ENCODE measurements at places on chromosomes 12 and 14.

DNA sequence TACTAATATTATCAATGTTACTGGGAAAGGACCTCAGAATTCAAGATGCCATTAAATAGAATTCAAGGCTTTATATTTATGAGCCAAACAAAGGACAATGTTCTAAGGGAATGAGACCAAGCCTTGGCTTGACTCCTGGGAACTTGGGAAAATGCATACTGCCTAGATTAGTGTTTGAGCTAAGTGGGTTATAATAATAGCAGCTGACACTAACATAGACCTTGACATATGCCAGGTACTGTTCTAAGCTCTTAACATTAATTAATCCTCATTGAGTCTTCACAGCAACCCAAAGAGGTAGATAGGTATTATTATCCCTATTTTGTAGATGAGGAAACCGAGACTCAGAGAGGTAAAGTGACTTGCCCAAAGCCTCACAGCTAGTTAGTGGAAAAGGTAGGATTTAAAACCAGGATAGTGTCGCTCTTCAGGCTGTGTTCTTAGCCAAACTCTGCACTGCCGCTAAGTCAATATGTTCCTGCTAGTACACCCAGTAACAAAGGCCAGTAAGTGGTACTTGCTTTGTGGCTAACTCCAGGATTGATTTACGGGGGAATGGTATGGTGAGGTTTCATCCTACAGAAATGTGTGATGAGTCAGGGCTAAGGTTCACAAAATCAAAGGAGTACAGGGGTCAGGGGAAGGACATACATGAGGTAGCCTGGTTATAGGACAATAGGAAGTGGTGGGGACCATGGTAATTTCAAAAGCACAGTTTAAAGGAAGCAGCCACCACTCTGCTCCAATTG is 35.8 kb upstream of the PRKAB1 start:
- DNase-seq = no peak

GRCh38 chr12:113470871-113471618 is 626 bp downstream of the LHX5 start:
- DNase-seq = no peak

DNA sequence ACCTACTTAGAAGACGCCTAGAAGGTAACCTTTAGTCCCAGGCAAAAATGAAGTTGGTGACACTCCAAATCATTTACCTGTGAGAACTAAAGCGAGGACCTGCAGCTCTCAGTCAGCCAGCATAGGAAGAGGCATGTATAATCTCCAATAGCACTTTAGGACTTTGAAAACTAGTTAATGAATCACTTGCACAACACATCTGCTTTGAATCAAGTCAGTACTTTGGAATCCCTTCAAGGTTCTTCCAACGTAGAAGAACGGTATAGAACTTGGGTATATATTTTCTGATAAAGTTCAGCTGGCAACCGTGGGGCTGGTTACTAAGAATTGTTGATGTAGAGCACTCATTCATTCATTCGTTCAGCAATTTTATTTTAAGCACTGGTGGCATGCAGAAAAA is 251.9 kb downstream of the TMEM132D start:
- no peak for DNase-seq

GRCh38 chr14:103833711-103834110 is 13.7 kb downstream of the PPP1R13B start:
- no peak for DNase-seq

DNA sequence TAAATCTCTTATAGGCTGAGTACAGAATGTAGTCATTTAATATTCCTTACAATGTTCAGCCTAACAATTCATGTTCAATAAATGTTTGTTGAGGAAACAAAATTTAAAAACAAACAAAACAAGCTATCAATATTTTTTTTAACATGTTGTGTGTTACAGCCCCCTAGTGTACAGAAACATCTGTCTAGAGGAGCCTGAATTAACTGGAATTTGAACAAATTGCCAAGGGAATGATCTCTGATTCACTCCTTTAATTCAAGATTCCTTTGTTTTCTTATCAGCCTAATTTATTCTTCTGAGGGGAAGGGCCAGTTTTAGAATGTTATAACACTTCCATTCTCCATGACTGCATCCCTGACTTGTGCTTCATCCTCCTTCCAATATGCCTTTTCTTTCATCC is 127.2 kb downstream of the CMAS start:
- no peak for DNase-seq

DNA sequence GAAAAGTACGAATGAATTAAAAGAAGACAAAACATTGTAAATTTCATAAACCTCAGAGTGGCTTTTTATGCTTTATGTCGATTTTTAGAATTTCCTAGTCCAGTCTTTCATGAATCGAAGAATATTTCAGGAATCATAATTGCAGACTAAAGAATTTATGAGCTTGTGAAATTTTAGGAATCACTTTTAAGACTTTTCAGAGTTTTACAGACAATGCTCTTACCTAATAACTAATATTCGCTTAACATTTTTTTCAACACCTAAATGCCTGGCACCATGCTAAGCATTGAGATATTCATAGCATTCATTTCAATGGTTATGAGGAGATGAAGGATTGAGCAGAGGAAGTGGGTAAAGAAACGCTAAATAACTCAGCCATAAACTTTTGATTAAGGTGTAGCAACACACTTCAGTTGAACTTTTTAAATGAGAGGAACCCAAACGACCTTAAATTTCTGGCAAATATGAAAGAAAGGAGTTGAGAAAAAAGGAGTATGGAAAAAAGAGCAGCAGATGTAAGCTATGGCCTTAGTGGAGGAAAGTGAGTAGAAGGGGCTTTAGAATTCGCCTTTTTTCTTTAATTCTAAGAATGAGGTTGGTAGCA is 739 bp upstream of the USP44 start:
- no peak for DNase-seq

DNA sequence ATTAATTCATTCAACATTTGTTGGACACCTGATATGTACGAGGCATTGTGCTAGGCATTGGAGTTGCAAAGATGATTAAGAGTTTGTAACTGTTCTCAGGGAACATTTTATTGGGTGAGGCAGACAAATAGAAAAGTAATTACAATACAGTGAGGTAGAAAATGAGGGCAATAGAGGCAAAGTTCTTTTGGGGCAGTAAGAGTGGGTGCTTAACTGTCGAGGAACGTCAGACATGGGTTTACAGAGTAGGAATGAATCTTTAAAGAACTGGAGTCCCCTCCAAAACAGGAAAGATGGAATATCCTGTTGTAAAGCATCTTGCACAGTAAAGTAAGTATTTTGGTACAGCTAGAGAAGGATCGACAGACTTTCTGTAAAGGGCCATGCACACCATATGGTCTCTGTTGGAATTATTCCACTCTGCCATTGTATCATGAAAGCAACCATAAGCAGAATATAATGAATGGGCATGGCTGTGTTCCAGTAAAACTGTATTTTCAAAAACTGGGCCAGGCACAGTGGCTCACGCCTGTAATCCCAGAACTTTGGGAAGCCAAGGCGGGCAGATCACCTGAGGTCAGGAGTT is 9.1 kb downstream of the CREBL2 start:
- no peak for DNase-seq

GRCh38 chr14:71113376-71113775 is 206.1 kb downstream of the PCNX1 start:
- no peak for DNase-seq

DNA sequence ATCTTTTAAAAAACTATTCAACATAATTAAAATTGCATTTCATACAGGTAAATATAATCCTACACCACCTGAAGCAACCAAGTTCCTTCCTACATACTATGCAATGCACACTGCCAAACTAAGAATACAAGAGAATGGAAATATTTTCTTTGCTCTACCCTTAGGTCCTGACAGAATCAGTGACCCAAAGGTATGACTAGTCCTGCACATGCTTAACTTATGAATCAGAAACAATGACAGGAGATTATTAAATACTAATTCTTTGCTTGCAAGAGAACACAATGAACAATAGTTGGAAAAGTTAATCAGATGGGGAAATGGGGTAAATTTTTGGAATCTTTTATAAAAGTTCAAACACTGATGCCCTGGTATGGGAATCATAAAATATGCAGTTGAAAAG is 220.1 kb downstream of the SOX5 start:
- DNase-seq = no peak

GRCh38 chr14:47179906-47180305 is 495.5 kb downstream of the MDGA2 start:
- no peak for DNase-seq

DNA sequence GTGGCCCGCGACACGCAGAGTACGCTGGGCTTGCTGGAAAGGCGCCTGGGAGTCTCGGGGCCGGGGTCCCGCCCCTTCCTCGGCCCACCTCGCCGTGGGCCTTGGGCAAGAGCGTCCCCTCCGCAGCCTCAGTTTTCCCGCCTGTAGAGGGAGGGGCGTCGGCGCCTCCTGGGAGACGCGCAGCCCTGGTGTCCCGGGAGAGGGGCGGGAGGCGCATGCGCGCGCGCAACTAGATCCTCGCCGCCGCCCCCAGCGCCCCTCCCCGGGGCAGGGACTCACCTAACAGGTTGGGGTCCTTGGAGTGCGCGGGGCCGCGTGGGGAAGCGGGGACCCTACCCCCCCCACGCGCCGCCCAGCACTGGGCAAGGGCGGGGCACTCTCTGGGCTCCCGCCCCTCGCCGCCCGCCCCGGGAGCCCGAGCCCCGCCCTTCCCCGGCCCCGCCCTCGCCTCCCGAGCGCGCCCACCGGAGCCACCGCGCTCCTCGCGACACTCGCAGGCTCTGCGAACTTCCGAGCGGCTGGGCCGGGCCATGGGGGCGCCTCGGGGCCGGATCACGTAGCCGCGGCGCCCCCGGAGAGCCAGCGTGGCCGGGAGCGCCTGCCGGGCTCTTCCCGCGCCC is at the start of gene KIF26A:
KIF26A (plus strand) TSS at position 490 of the 620 bp plus-strand sequence. CDS start 136 bp downstream, outside the sequence.
- DNase-seq = no peak

- DNase-seq = no peak
Measured at GRCh38 chr12:106030210-106031071, 108.3 kb downstream of the NUAK1 start.

DNA sequence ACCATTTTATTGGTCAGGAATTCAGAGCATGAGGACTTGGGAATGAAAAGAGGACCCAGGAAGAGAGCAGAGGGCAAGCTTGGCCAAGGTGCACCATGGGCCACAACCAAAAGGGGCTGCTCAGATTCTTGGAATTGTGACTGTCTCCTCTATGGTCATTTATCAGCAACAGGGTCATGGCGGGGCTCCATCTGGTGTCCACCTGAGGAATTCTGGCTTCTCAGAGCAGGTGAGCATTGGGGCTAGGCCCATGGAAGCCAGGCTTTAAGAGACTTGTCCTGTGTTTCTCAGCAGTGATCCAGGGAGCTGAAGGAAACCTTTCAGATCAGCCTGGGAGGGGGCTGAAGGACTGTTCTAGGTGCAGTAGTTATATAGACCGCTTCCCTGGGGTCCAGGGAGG is 2.6 kb upstream of the RIN3 start:
- DNase-seq = no peak

DNA sequence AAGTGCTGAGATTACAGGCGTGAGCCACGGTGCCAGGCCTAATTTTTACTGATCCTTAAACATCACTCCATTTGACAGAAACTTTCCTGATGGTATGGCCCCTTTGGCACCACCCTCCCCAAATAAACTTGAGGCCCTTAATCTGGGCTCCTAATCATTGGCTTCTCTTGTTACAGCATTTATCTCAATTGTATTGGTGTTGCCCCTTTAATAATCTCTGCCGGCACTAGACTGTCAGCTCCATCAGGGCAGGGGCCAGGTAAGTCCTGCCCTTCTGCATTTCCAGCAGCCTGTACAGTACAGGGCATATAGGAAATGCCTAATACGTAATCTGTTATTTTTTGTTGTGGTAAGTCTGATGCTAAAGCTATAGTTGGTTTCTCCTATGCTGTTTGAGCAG is 1.2 kb upstream of the IFT81 start:
- DNase-seq = no peak

DNA sequence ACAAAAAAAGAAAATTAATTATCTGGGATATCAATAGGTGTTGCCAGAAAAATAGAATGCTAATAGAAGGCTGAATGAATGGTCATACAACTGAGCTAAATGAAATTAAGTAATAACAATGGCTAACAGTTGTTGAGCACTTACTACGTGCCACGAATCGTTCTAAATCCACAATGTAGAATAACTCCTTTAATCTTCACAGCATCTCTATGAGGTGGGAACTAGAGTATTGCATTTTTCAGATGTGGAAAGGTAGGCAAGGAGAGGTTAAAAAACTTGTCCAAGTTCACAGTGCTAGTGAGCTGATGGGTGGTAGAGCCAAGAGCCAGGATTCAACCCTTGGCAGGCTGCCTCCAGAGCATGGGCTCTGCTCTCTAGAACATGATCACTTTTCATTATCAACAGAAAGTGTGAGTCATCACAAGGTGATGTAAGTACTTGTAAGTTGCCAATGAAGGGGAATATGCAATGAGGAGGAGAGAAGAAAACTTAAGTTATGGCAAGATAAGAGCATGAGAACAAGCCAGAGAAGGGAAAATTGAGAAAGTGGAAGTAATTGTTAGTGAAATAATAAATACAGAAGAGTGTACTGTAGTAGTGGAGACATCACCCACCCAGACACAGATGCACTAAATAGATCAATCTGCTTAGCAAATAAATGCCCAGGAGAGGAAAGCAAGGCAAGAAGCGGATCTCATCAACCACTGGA is 122.1 kb downstream of the PRKD1 start:
- DNase-seq = no peak

Data from GM12865 (cell line).